Activated naive CD4-positive, alpha-beta T cell treated with anti-CD3 and anti-CD28 coated beads, Interleukin-2, amount 50 U/mL, for 72 hours (primary cell): ENCODE measurements at places on chromosomes 12 and 14.

DNA sequence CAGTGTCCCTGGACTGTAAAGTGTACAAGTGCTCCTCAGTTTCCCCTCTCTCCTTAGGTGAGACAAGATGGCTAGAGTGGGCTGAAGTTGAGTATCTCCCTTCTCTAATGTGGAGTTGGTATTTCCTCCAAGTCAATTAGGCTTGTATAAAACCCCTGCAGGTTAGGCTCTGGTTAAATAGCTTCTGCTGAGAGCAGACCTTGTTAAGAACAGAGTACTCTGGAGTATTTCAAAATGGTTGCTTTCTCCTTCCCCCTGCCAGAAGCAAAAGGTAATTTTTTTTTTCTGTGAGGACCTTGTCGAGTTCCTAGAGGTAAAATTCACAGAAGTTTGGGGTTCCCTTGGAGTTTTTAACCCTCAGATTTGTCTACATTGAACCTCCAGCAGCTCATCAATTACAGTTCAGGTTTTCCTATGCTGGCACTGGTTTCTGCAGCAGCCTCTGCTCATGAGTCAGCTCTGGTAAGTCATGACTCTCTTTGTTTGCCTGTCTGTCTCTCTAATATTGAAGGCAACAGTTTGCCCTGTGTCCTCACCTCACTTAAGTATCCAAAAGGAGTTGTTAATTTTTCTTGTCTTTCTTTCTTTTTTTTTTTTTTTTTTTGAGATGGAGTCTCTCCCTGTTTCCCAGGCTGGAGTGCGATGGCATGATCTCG, 27.8 kb upstream of the GLIPR1 start:
- DNase-seq, result no peak

DNA sequence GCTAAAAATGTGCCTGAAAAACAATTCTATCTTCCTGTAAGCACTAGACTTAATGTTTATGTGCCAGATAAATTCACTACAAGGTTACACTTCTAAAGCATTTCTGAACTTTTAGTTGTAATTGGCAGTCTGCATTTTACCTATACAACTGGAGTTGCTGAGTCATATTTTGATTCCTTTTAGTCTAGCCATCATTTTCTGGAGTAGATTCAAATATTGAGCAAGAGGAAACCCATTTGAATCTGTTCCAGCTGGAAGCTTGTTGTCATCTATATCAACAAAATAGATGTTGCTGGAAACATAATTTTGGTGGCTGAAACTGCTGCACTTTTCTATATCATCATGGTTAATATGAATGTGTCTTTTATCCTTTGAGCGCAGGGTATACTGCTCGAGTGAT, 122.2 kb upstream of the CCDC175 start:
- no peak for DNase-seq

DNA sequence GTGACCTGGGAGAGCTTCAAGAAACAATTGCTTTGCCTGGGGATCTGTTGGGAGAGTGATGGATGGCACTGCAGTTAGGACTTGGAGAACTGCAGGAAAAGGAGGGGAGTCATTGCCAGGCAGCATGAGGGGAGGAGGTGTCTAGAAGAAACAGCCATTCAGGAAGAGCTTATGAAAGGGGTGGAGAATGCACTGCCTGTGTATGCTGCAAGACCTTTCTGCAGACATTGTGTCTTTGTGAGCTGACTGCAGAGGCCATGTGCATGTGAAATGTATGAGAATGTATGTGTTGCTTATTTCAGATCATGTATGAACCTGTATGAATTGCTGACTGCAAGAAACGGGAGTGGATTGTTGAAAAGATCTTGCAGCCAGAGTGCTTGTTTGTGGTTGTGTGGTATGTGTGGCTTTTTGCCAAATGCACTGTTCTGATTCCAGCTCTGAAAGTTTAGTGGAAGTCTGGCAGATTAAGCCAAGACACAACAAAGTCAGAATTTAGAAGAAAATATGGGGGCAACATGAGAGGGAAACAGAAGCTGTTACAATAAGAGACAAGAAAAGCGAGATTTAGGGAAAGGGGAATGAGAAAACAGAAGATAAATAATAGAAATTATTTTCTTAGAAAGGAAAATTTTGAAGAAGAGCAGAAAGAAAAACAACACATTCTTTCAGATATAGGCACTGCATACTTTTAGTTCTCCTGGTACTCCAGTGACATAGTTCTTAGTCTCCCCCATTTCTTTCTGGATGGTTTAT, 9.8 kb upstream of the RIMKLB start:
- no peak for DNase-seq

- DNase-seq, result no peak
These were observed 154.8 kb downstream of the TMX1 start for GRCh38 chr14:51394804-51395203.

DNA sequence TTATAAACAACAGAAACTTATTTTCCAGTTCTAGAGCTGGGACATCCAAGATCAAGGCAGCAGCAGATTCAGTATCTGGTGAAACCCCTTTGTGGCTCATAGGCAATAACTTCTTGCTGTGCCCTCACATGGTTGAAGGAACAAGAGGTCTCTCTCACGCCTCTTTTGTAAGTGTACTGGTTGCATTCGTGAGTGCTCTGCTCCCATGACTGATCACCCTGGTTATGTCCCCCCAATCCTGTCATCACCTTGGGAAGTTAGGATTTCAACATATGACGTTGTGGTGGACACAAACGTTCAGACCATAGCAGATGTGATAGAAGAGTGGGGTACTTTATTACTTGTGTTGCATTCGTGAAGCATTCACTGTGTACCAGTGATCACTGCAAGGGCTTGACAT, 184.0 kb downstream of the SRGAP1 start:
- no peak for DNase-seq

- DNase-seq, result no peak
These were observed 227.7 kb upstream of the NPAS3 start for GRCh38 chr14:32710731-32711680.

DNA sequence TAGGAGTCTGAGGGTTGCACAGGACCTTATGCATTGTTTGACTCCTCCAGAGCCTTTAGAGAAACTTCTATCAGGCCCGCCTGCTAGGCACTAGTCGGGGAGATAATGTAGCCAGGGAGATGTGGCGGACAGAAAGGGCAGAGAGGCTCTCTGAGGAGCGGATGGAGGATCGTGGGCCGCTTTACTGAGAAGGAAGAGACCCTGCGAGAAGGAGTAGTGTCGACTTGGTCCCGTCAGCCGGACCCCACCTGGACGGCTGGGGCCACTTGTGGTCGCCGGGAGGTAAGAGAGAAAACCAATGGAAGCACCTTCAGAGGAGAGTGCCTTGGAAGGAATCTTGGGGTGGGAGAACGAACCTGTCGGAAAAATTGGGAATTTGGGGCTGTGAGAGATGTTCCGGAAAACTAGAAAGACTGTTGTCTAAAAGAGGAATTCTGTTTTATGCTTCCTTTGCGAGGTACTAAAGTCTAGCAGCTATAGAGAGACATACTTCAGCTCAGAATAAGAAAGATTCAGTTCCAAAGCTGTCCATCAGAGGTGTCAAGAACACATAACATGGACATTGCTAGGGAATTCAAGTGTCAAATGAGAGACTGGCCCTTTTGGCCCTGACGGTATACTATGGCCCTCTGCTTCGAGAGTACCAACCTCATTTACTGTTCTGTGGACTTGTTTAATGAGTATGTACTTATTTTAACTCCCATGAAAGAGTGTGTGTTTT, 660 bp upstream of the MCRS1 start:
- no peak for DNase-seq

- no peak for DNase-seq
These were observed 5.3 kb downstream of the SCNN1A start for GRCh38 chr12:6369916-6370575.

- DNase-seq, result no peak
These were observed 7.7 kb upstream of the IFNG-AS1 start for GRCh38 chr12:67981287-67982162.
